ENCODE measurements at places on chromosomes 12 and 14.
A peak's percentile ranks its signal among the peaks of the same experiment; 100 is the strongest.

DNA sequence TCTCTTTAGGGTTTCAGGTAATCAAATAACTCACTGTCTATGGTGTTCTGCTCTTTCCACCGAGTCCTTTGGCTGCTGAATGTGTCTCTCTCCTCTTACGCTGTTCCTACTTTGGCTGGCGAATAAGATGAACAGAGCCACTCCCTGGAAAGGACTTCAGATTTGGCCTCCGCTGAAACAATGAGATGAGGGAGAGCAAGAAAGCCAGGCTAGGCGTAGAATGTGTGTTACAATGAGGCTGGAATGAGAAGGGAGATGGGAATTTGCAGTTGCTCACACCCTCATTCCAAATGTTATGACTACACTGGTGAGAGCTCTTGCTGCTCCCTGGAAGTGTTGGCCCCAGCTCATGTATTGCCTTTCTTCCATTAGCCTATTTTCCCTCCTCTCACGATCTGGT is at the start of gene MFAP5:
Gene MFAP5, minus strand, starts transcription at position 234 of the 400 bp plus-strand sequence. CDS start 722 bp downstream, outside the sequence.
- DNase-seq = peak; percentile 75

GRCh38 chr14:55180434-55180833 is 11.0 kb downstream of the DLGAP5 start:
- no peak for DNase-seq

DNA sequence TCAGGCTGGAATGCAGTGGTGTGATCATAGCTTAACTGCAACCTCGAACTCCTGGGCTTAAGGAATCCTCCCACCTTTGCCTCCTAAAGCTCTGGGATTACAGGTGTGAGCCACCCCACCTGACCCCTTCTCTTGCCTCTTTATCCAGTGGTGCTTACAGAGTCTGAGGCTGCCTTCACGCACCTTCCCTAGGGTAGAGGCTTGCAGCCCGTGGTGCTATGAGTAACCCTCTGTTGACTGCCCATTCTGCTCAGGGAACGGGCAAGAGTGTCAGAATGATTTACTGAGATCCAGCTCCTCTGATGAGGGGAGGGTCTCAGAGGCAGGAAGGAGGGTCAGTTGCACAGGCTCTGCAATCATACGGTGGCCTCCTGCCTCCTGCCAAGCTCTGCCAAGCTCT is 125.1 kb upstream of the TBX3 start:
- no peak for DNase-seq

- DNase-seq = no peak
Measured at GRCh38 chr12:110223777-110224378, 57.2 kb upstream of the ATP2A2 start.

GRCh38 chr14:61558271-61558670 is 137.0 kb upstream of the HIF1A start:
- no peak for DNase-seq

DNA sequence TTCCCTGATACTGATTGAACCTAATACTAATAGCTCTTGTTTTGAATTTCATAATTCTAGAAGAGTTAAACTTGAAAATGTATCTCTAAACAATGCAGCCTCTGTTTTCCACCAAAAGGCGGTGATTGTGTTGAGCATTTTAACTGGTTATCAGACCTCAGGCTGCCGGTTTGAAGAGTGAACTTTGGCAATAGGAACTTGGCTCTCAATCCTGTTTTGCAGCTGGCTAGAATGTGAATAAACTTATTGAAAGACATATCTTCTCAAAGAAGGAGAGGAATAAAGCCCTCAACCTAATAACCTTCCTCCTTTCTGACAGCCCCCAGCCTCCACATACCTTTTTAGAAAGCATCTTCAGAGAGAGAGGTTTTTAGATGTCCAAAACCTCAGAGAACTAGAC is 105.4 kb downstream of the SRGAP1 start:
- DNase-seq = no peak

DNA sequence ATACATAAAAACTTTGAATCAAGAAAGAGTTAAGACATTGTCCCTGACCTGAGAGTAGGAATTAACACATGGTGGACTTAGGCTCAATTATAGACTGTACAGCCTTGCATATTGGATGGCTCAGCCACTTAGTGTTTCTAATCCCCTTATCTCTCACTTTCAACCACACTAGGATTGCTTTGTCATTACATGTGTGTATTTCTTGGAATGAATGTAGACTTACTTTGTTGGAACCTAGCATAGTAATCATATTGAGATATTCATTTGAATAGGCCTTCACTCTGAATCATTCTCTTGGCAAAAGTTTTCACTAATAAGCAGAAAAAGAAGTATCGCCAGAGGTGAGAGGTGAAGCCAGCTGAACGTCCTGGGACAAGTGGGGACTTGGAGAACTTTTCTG is 1973.9 kb upstream of the FLRT2 start:
- no peak for DNase-seq

- DNase-seq = no peak
Measured at GRCh38 chr14:61388976-61389576, 67.7 kb downstream of the PRKCH start.

GRCh38 chr12:23662966-23663365 is 286.5 kb downstream of the SOX5 start:
- no peak for DNase-seq

DNA sequence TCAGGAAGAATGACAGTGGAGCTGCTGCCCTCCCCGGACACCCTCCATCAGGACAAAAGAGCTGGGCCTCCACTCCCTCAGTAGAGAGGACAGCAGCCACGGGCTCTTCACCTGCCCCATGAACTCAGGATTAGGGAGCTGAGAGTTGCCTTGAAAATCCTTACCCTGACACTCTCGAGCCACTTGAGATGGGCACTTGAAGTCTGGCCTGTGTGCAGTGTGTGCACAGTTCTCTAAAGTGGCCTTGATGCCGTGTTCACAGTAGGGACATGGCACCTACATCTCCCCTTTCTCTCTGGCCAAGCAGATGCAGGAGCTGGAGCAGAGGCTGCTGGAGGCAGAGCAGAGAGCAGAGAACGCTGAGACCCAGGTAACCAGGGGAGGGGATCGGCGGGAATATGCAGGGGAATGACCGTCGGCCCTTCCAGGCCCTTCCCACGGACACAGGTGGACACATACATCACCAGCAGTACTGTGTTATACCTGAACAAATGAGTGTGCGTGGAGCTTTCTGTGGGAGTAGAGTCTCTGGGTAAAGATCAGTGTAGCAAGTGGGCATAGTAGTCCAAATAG is 22.5 kb downstream of the PLEKHH1 start:
- no peak for DNase-seq

- DNase-seq = no peak
Measured at GRCh38 chr12:2692080-2692479, 102.7 kb upstream of the FKBP4 start.

GRCh38 chr14:92783813-92784431 is 10.2 kb upstream of the GOLGA5 start:
- no peak for DNase-seq

DNA sequence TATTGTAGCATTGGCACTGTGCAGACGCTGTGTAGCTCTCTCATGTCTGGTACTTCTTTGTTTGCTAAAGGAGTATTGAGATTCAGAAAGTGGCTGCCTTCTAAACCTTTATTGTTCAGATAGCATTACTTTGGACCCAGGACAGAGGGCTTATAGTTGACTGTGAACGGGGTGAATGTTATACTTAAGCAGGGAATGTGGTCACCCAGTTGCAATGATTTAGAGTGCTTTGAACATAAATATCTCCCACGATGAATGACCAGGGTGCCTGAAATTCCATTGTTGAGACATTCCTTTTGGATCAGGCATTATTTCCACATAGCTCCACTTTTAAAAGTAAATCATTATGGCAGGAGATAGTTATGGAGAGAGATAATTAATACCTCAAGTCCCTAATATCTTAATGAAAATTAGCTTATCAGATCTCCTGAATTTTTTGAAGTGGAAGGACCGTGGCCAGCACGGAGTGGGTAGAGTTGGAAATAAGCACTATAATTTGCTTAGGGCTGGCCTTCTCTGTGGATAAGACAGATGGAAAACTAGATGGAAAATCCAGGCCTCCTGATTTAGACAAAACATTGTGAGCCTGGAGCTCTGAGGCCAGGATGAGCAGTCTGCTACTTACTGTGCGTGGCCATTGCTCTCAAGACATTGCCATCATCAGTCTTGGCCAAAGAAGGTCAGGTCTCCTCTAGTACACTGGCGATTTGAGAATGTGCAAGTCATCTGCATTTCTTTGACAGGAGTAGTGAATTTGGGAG is 114.5 kb downstream of the ETV6 start:
- peak; percentile 47 for DNase-seq

DNA sequence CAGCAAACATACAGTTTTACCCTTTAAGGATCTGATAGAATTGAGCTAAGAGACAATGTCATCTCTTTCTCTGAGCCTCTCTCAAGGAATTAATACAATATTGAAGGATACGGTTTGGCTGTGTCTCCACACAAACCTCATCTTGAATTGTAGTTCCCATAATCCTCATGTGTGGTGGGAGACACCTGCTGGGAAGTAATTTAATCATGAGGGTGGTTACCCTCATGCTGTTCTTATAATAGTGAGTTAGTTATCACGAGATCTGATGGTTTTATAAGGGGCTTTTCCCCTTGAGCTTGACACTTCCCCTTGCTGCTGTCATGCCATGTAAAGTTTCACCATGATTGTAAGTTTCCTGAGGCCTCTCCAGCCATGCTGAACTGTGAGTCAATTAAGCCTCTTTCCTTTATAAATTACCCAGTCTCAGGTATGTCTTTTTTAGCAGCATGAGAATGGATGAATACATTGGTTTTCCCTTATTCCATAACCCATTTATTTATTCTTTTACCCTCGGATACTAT is 47.6 kb downstream of the TMEM30B start:
- DNase-seq = no peak

GRCh38 chr12:58288190-58288589 is 346.8 kb downstream of the ATP23 start:
- DNase-seq = peak; percentile 39

DNA sequence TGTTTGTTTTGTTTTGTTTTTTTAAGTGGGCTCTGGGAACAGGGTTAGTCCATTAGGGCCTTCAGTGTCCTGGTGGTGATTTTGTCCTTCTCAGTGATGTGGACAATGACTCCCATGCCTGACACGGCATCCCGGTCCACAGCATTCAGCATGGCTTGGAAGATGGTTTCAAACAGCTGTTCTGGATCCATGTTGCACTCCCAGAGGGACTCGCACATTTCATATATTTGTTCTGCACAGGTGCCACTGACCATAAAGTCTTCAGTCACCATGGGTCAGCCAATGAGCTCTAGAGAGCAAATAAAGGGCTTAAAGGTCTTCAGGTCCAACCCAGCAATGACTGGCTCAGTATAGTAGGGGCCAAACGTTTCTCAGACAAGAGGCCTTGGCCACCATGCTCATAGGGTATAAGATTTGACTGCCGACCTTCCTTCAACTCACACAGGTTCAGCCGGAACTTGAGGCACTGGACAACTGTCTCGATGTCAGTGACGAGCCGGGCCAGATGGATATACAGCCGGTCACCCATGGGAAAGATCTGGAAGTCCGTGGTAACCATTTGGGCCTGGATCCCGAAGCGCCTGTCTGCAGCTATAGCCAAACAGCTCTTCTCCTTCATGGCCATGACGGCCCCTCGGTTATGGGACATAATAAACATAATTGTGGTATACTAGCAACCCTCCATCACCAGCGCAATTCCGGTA is 18.0 kb downstream of the OR10P1 start:
- DNase-seq = no peak

DNA sequence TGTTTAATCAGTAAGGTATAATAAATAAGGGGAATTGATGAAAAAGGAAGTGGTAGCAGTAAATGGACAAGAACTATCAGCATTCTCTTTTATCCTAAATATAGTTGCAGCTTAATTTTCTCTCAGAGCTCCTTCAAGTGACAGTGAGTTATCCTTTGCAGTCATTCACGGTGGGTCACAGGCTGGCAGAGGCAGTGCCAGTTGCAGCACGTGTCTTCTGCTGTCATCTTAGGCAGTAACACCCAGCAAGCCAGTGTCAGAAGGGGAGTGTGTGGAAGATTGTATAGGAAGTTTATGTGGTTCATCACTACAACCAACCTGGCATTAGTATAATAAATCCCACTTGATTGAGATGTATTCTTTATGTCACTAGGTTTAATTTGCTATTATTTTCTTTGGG is 170.0 kb downstream of the CCDC91 start:
- no peak for DNase-seq

GRCh38 chr12:56011509-56012090 is 9.2 kb upstream of the IKZF4 start:
- DNase-seq = no peak

GRCh38 chr12:124636138-124636978 is 68.9 kb upstream of the NCOR2 start:
- no peak for DNase-seq

GRCh38 chr12:6532927-6533652 is 1.2 kb upstream of the GAPDH start:
- DNase-seq = no peak

DNA sequence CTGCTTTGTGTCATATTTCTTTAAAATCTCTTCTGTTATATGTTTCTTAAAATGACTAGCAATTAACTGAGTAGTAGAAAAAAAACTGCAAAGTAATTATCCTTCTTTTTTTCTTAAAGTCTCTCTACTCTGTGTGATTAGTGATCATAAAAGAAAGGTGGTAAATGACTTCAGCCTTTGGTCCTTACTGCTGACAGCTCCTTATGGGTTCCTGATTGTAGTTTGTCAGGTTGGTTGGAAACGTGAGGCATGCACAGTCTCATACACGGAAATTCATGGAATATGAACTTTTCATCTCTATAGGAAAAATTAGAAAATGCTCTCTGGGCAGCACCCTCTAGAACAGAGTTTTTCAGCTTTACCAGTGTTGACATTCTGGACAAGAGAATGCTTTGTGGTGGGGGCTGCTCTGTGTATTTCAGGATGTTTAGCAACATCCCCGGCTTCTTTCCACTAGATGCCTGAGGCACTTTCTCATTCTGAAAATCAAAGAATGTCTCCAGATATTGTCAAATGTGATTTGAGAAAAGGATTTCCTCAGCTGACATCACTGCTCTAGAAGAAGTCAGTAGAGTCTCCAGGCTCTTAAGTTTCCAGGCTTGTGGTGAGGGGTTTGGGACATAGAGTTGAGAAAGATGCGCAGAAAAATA is 121.0 kb downstream of the PIK3C2G start:
- DNase-seq = peak; percentile 22

DNA sequence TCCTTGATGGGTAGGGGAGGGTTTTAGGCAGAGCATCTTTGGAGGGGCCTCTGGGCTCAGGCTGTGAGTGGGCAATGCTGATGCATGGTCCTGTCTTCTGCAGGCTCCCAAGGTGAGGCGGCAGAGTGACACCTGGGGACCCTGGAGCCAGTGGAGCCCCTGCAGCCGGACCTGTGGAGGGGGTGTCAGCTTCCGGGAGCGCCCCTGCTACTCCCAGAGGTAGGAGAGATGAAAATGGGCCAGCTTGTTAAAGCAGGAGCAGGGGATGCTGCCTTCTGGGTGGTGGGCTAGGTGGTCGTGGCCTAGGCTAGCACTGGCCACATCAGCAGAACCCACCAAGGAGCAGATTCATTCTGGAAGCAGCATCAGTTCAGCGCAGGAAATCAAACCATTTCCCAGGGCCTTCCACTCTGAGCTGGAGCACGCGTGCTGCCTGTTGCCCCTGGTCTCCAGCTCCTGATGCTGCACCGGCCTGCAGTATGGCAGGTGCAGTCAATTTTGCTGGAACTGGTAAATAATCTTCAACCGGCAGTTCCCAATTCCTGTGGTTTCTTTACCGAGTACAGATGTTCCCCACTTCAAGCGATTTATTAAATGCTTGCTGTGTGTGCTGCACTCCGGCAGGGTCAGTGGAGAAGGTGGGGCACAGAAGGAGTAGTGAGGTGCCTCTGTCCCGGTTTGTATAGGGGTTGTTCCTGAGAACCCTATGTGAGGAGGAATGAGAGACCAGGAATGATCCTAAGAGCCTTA is 7.4 kb downstream of the PAPLN start:
- DNase-seq = no peak

- DNase-seq = no peak
Measured at GRCh38 chr14:74426202-74426582, at the start of gene SYNDIG1L. Gene SYNDIG1L (minus strand): TSS chr14:74426210. CDS start chr14:74409744, 16,466 bp downstream.

All from BJ (cell line).